ENCODE measurements at places on chromosomes 12 and 14.

GRCh38 chr14:67237591-67237990 lies 3.6 kb upstream of the PALS1 start:
- no peak for DNase-seq

- DNase-seq, result no peak
Measured at GRCh38 chr14:68817506-68818212, 24.8 kb upstream of the ZFP36L1 start.

GRCh38 chr14:99995700-99996356 lies 69.4 kb upstream of the EVL start:
- no peak for DNase-seq

DNA sequence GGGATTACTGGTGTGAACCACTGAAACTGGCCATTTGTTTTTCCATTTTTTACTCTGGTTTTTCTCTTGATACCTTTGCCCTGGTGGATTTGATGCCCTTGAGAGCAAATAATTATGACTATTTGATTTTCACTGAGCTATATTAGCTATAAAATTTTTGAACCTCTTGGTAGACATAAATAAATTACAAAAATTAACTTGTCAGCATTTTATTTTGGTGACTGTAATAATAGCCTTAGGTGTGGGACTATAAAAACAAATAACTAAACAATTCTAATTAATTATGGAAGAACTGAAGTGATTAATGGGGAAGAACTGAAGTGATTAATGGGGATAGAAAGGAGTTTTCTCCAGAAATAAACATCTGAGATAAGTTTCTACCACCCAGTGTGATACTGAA lies 62.7 kb downstream of the CAND1 start:
- no peak for DNase-seq

GRCh38 chr12:70604662-70605061 lies 32.6 kb downstream of the PTPRB start:
- DNase-seq, result no peak

GRCh38 chr12:86148612-86149011 lies 107.6 kb downstream of the MGAT4C start:
- no peak for DNase-seq

- DNase-seq, result no peak
Measured at GRCh38 chr12:107243341-107243740, 150.0 kb upstream of the CRY1 start.

- no peak for DNase-seq
Measured at GRCh38 chr12:1572731-1573130, 21.6 kb downstream of the FBXL14 start.

- no peak for DNase-seq
Measured at GRCh38 chr14:104421892-104422828, 157.4 kb upstream of the C14orf180 start.

- no peak for DNase-seq
Measured at GRCh38 chr12:64583771-64584421, 26.4 kb upstream of the RASSF3 start.

GRCh38 chr12:87439990-87440827 lies 589.0 kb downstream of the C12orf50 start:
- DNase-seq, result peak; percentile 21

GRCh38 chr12:32303174-32303549 lies 96.2 kb upstream of the FGD4 start:
- DNase-seq, result no peak

DNA sequence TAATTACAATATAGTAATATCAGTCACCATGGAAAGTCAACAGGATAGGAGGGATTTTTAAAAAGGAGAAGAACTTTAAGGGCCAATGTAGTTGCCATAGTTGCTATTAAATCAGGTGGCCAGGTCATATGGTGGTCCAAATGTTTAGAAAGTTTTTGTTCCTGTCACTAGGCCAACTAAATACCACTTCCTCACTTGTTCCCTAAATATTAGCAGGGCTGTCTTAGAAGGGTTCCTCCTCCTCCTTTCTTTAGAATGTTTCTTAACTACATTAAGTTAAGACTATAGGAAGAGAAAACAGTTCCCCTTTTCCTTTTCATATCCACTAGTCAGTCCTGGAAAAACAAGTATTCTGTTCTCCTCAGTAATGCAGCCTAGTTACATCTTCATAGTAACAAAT lies 50.3 kb downstream of the MON2 start:
- DNase-seq, result no peak

DNA sequence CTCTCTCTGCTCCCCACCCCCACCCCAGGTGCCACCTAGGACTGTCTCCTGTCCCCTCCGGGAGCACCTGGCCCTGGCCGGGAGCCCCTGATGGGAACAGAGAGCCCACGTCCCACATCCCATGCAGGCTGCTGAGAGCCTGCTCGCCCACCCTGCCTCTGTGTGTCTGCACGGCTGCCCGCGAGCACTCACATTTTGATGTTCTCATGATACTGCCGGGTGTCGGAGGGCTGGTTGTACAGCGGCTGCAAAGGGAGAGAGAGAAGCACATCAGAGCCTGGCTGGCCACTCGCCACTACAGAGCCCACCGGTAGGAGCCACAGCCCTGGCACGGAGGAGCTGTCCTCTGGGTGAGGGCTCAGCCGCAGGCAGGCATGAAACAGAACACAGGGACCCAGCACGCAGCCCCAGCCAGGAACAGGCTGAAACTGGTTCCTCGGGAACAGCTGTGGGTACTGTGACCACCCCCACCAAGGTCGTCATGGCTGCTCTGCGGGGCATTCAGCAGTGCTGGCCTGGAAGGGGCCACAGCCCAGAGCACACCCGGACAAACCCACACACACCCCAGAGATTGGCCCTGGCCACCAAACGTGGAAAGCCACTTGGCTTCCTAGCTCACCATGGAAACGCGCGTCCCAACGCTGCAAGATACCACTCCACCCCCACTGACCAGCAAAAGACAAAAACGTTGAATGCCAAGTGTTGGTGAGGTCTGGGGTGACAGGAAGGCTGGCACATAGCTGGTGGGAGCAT lies 117.6 kb downstream of the NCOR2 start:
- DNase-seq, result no peak

DNA sequence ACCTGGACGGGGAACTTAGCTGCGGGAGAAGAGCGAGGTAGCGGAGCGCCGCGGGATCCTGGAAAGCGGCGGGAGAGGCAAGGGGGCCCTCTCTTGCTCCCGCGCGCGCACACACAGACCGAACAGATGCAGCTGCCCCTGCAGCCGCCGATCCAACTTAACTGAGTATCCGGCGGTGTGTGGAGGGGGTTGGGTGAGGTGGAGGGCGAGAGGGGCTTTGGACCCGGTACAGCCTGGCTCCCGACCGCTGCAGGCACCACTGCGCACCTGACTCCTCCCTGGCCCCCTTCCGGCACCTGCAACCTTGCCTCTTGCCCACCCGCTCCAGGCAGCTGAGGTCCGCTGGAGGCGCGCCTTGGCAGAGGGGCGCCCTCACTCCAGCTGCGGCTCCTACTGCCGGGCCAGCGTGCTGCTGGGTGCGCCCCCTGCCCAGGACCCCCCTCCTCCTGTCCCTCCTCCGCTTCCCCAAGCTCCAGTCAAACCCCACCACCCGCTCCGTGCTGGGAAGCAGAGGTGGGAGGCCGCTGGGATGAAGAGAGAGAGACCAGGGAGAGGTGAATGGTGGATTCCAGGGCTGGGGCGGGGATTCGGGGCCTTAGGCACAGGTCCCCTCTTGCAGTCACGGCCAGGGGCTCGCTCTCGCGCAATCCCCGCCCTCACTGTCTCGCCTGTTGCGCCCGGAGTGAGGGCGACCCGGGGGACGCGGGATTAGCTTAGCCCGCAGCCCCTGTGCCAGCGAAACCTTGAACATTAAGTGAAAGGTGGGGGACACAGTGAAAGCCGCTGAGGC lies 2.6 kb downstream of the DIO3 start:
- no peak for DNase-seq

- no peak for DNase-seq
Measured at GRCh38 chr14:26870722-26871617, 273.1 kb upstream of the NOVA1 start.

DNA sequence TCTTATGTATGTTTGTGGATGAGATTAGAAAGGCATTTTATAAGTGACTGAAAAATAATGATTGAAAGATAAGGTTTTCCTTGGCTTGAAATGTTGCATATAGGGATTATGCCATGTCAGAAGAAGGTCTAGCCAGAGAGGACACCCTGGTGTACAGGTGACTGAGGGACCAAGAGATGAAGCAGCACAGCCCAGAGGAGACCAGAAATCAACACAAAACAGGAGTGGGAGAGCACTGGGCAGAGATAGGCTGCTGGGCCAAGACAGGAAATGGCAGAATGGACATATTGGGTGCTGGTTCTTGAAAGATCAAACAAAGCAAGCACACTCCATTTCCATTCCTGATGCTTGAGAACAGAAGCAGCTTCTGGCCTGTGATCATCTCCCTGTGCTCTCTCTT lies 24.4 kb upstream of the FRMD6 start:
- DNase-seq, result no peak

DNA sequence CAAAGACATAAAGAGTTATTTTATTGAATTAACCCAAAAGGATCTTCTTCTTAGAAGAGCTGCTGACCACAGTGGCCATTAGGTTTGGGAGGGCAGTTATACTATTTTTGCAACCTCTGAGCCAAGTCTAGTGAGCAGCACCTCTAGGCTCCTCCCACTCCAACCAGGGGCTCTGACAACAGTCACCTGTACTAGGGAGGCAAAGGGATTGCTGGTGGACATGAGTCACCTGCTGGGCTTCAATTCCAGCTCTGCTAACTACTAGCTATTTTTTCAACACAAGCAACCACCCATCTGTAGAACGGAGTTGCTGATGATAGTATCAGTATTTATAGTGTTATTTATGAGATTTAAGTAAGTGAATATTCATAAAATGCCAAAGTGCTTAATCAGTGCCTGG lies 166.0 kb downstream of the KLHL28 start:
- no peak for DNase-seq

GRCh38 chr14:64195199-64195598 lies 99.0 kb downstream of the ESR2 start:
- DNase-seq, result no peak

DNA sequence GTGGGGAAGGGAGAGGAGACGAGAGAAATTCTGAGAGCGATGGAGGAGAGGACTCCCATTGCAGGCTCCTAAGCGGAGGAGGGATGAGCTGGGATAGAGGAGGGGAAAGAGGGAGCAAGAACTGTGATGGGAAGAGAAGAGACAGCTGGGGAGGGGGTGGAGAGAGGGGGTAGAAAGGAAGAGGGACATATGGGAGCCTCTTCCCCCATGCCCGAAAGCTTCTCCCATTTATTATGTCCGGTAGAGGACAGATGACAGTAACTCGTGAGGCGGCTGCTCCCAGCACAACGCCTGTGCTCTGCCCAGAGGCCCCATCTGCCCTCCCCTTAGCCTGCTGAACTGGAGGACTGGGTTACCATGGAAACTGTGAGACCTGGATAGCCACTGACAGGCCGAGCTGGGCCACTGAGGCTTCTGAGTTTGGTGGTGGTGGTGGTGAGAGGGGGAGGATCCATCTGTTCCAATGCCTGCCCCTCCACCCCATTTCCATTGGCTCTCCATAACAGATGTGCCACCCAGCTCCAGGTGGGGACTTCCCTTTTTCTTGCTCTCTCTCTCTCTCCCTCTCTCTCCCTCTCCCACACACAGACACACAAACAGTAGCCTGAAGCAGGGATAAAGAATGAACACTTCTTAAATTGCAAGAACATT lies 8.3 kb downstream of the CPNE6 start:
- no peak for DNase-seq

- DNase-seq, result no peak
Measured at GRCh38 chr14:72714871-72715214, 179.1 kb downstream of the DPF3 start.

DNA sequence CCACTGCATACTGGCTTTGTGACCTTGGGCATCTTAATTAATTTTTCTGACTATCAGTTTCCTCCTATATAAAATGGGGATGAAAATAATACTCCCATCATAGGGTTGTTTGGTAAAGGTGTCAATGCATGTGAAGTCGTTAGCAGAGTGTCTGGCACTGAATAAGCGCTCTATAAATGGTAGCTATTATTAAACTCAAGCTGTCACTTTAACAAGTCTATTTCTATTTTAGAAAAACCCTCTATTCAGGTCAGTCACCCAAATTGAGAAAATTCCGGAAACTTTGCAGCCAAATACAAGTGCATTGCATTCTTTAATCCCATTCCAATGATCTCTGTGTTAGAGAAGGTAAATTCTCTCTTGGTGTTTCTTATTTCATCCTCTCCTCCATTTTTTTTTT lies 363.1 kb downstream of the SYT1 start:
- no peak for DNase-seq

GRCh38 chr12:2613326-2614073 lies 181.3 kb upstream of the FKBP4 start:
- peak; percentile 81 for DNase-seq

GRCh38 chr14:86815341-86815740 lies 1177.6 kb downstream of the GALC start:
- no peak for DNase-seq

DNA sequence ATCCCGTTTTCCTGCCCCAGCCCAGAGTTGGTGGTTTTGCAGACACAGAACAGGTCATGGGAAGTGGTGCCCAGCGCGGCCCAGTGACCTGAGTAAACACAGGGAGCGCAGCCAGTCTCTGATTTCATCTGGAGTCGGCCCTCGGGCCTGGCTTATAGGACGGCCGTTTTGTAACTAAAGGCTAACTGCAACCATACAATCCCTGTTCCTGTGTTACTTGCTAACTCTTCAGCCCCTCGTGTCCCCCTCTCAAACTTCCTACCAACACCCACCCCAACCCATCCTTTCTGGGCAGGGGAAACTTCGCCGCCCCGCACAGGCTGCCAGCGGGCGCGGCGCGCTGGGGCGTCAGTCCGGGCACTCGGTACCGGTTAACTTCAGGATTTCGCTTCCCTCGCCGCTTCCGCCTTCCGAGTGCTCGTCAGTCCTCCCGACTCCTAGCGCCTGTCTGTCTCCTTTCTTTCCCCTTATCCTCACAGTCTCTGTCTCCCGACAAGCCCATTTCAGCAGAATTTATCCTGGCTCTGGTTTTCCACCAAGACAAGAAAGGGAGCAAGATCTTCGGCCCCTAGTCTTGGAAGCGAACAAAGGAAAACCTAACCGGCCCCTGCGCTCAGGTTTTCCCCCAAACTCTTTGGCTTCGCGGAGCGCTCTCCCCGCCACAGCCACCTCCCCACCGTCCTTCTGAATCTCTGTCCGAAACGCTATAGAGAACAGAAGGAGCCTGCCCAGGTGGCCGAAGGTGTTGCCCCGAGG lies 2.0 kb downstream of the SIX1 start:
- no peak for DNase-seq

DNA sequence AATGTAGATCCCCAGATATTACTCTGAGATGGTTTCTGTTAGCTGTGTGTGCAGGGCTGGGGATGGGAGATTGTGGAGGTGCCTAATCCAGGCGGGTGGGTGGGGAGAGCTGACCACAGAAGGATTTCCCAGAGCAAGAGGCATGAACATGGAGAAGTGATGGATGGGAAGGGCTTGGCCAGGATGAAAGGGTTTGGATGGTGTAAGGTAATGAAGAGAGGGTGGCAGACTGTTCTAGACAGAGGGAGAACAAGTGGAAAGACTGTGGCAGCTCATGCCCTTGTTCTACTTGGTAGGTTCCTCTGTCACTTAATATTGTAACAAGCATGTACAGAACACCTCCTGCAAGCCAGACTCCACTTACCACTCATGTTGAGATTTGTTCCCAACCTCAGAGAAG lies 187.8 kb downstream of the NPAS3 start:
- no peak for DNase-seq

- no peak for DNase-seq
Measured at GRCh38 chr12:5244513-5244972, 187.4 kb upstream of the NTF3 start.

- no peak for DNase-seq
Measured at GRCh38 chr14:47917344-47917954, 242.0 kb upstream of the MDGA2 start.

- no peak for DNase-seq
Measured at GRCh38 chr14:22519877-22520685, 68.9 kb downstream of the DAD1 start.

All from smooth muscle cell of the brain vasculature (primary cell).